ENCODE measurements at places on chromosomes 6 and 20.

DNA sequence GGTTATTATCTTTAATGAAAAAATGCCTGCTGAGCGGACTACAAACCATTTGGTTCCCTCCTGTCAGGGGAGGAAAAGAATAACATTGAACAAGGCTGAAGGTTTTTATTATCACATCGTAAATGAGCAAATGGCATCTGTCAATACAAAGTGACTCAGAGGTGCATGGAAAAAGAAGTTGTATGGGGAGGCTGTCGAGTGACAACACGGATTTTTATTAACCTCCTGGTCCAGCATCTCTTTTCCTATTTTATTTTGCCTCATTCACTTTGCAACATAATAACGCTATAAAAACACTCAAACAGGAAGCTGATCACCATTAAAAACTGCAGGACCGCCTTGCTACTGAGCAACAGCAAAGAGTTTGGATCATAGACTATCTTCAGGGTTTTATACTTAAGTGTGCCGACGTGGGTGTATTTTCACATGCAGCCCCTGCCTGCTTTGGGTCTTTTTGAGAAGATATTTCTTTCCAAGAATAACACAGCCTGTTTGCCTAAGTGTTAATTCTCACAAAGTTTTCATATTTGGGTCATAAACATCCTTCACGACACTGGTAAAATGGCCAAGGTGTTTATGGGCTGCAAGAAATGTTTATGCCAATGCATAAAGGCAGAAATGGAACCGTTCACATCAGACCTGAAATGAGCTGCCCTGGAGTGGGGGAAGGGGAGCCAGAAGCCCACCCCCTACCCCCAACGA lies 132.1 kb upstream of the SALL4 start:
- DNase-seq, result no peak

GRCh38 chr6:149938571-149939355 lies 3.1 kb upstream of the ULBP2 start:
- no peak for DNase-seq

GRCh38 chr20:58657262-58657661 lies 6.2 kb downstream of the STX16 start:
- DNase-seq, result no peak

GRCh38 chr6:3294396-3294795 lies 35.6 kb downstream of the PSMG4 start:
- DNase-seq, result no peak

- DNase-seq, result no peak
Measured at GRCh38 chr6:164690241-164690640, 619.2 kb downstream of the C6orf118 start.

GRCh38 chr6:84768442-84769174 lies 4.2 kb upstream of the TBX18 start:
- DNase-seq, result no peak

- DNase-seq, result peak; percentile 11
Measured at GRCh38 chr6:165987483-165988301, 180.0 kb downstream of the TBXT start.

- no peak for DNase-seq
Measured at GRCh38 chr20:3218307-3218988, 9.2 kb downstream of the ITPA start.

GRCh38 chr20:1927217-1927616 lies 32.0 kb downstream of the SIRPA start:
- DNase-seq, result no peak

DNA sequence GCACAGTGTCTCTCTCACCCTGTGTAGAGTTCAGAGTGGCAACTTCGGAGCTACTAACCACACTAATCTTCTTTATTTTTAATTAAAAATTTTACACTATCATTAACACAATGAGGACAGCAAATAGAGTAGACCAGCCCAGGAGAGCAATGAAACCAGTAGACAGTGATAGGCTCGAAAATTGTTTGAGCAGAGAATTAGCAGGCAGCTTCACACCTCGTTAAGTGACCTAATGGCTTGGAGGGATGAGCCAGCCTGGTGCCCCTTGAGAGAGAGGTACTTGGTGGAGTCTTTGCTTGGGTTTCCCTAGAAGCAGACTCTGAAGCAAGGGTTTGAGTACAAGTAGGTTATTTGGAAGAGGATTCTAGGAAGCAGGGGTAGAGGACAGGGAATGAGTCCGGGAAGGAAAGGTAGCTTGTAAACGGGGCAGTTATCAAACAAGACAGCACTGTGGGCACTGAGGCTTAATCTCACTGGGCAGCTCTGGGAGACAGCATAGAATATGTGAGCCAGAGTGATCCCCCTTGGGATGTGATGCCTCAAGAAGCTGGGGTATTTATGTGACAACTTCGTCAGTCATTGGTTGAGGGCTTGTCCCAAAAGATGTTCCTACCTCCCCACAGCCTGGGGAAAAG lies 146.1 kb downstream of the PCSK2 start:
- no peak for DNase-seq

GRCh38 chr6:80173411-80173810 lies 66.9 kb downstream of the BCKDHB start:
- no peak for DNase-seq

DNA sequence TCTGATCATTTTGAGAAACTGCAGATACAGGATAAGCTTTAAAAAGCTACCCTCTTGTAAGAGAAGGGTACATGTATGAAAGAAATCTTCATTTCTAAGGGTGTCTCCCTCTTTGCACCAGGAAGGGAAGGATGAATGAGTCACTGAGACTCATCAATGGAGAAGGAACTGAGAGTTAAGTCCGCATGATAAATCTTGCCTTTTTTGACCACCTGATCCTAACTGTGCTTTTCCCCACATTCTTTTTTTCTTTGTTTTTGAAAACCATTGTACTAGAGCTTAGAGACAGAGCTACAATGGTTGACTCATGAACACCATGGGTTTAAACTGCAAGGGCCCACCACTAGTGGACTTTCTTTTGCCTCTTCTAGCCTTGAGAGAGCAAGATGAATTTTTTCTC lies 353.0 kb upstream of the RGS17 start:
- no peak for DNase-seq

DNA sequence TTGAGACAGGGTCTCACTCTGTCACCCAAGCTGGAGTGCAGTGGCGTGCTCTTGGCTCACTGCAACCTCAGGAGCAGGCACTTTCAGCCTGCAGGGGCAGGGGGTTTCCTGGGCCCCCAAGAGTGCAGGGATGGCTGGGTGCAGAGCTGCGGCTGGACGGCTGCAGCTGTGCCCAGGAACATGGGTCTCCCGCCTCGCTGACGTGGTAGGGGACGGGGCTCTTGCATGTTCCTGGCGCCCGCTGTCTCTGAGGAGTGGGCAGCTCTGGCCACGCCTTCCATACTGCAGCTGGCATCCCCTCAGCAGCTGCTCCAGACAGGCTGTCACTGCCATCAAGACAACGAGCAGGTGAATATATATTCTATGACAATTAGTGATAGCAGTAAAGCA lies 2.2 kb upstream of the DEK start:
- no peak for DNase-seq

Measured in caudate nucleus (tissue), 63 donors.